ENCODE measurements at places on chromosomes 1 and 21. TPM values are rescaled to one million over a fixed set of nuclear protein-coding genes. Genes with fewer than 3 reads are reported as not detected.

Gene NUP210L
- polyA plus RNA-seq: 0.08 TPM

Gene SIM2
- polyA plus RNA-seq: 0.11 TPM

DNA sequence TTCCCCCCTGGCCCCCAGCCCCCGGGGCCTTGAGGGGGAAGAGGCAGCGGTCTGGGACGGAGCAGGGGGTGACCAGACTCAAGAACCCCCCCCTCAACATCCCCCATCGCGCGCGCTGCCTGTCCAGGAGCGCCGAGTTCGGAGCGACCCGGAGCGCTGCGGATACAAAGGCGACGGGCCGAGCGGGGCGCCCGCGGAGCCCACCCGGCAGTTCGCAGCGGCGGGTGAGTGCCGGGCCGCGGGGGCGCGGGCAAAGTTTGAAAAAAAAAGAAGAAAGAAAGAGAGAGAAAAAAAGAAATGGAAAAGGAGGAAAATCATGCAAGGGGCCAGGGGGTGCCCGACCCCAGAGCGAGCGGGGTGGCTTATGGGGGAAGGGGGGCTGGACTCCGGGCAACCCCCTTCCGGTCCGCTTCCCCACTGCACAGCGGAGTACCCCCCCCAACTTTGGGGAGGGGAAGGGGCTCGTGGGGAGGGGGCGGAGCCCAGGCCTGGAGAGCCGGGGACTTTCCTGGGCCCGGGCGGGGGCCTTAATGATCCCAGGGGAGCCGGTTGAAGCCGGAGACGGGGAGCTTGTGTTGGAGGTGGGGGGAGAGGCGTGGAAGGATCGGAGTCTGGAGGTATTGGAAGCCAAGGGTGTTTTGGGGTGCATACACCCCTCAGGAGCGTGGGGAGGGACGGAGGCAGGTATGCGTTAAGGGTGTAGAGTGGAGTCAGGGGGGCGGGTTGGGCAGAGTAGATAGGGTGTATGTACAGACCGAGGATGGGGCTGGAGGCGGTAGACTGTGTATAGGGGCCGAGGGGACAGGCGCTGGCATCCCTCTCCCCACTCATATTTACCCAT lies 502 bp downstream of the VANGL2 start:
- peak; percentile 6 for DNase-seq

- DNase-seq: no peak
These were observed 247.5 kb downstream of the LMX1A start for GRCh38 chr1:165109013-165109412.

- DNase-seq: peak; percentile 89
These were observed 10.2 kb downstream of the IRF2BP2 start for GRCh38 chr1:234599617-234600417.

DNA sequence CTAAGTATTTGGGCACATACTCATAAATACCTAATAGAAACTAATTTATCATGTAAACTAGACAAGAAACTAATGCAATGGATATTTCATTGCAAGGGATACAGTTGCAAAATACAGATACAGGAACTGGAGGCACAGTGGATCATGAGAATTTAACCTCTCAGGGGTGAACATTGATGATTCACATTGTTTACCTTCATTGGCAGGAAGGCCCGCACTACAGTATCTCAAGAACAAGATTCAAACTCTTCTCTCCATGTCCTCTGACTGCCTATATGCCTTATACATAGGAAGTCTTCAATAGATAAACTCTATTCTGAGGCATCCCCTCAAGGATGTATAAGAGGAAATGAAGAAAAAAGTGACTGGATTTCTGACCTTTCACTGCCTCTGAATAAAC lies 18.4 kb upstream of the PTBP2 start:
- DNase-seq: peak; percentile 55
